ENCODE measurements at places on chromosomes 13 and 19. TPM values are rescaled to one million over a fixed set of nuclear protein-coding genes. Genes with fewer than 3 reads are reported as not detected.

Gene FUT1
- 0.13 TPM for total RNA-seq

GRCh38 chr19:14582894-14583340 lies at the start of gene CLEC17A:
Gene CLEC17A, plus strand, starts transcription at chr19:14583084. Its CDS starts 77 bp downstream, at chr19:14583161.
- DNase-seq = no peak

GRCh38 chr19:12789098-12789903 lies 2.0 kb upstream of the JUNB start:
- no peak for DNase-seq

DNA sequence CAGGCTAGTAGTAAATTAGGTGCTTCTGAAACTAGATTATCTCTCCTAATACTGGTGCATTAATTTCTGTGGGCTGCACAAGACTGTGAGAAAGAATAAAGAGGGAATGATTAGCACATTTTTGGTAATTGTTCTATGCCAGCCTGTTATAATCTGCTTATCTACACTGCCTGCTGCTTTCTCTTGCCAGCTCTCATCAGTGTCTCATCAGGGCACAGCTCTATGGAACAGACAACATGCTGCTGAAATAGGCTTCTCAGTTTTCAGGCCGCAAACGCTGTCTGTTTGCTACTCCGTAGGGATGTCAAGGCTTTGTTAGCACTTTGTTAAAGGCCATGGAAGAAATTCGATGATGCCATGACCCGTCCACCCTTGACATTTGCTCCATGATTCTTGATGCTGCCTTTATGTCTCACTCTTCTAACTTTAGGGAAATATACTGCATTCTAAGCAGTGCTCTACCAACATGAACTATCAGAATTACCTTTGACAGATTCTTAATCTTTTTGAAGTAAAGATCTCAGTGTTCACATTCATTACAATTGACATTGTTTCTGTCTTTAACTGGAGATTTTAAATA lies 84.0 kb upstream of the PRR20A start:
- no peak for DNase-seq

Gene DZIP1
- 22.9 TPM for total RNA-seq

Gene FCGBP
- 6.4 TPM for total RNA-seq

Gene ZNF525
- 23.4 TPM for total RNA-seq

DNA sequence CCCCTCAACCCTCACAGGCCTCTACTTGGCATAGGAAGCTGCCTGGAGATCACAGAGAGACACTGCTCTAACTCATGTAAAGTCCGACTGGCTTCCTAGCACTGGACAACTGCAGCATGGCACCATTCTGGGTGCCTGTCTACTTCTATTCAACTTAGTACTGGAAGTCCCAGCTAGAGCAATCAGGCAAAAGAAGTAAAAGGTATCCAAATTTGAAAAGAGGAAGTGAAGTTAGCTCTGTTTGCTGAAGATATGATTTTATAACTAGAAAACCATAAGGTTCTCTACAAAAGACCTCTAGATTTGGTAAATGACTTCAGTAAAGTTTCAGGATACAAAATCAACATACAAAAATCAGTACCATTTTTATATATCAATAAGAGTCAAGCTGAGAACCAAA lies 1017.6 kb downstream of the PCDH9 start:
- DNase-seq = no peak

DNA sequence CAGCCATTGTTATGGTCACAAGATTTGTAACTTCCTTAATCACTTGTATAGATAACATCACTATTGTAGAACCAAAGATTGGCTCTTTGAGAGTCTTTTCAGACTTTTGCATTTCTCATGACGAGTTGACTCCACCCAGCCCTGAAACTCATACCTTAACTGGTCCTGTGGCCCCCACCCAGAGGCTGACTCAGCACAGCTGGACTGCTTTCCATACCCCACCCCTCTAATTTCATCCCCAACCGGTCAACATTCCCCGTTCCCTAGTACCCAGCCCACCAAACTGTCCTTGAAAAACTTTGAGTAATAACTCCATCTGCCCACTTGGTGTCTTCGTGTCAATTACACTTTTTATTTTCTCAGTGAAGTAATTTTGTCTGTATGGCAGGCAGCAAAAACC lies 32.1 kb upstream of the SLITRK1 start:
- DNase-seq = no peak

- DNase-seq = no peak
Measured at GRCh38 chr13:74203576-74203975, 69.4 kb upstream of the KLF12 start.

DNA sequence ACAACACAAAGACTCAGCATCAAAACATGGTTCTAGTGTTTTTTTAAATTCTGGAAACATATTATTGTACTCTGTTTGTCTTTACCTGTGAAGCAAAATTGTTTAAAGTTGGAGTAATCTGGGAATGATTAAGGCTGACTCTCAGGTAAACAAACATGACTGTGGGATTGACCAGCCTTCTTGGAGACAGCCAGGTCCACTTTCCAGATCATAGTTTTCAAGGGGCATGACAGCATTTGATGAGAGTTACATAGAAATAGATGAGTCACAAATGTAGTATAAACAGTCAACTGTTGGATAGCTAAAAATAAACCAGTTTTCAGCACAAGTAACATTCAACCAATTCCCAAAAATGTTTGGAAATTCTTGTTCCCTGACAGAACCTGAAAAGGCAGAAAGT lies 1680.9 kb downstream of the OLFM4 start:
- DNase-seq = no peak

GRCh38 chr13:42049454-42049813 lies 986 bp downstream of the DGKH start:
- DNase-seq = no peak

DNA sequence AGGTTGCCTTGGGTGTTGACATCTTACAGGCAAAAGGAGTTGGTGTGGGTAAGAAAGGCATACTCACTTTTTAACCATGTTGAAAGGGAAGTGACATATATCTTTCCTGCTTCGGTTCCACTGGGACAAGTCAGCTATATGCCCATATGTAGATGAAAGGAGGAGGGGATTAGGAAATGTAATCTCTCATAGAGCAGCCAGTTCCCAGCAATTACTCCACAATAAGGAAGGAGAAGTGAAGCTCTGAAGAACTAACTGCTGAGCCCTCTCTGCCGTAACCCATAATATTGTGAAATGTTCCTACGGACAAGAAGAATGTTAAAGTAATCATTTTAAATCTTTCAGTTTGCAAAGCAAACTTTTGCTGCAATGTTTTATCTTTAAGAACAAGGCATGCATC lies 82.2 kb downstream of the EDNRB start:
- no peak for DNase-seq
